ENCODE measurements at places on chromosomes 3 and 15. TPM values are rescaled to one million over a fixed set of nuclear protein-coding genes. Genes with fewer than 3 reads are reported as not detected.

Gene AGBL1
- total RNA-seq = not detected

Gene ZPLD1
- total RNA-seq = not detected

Gene TM2D3
- 27.1 TPM for total RNA-seq

Gene MCF2L2
- total RNA-seq = 0.98 TPM

Gene C3orf20
- 0.11 TPM for total RNA-seq

Gene GPR15
- not detected for total RNA-seq

Gene CLSTN2
- total RNA-seq = 0.22 TPM

Gene NEK10
- total RNA-seq = 0.98 TPM

Gene SLC2A2
- total RNA-seq = 0.11 TPM
